Epithelial cell of proximal tubule (primary cell): ENCODE measurements at places on chromosomes 1 and 21. TPM values are rescaled to one million over a fixed set of nuclear protein-coding genes. Genes with fewer than 3 reads are reported as not detected.

Gene L1TD1
- 1.0 and 1.1 TPM in 2 replicates for total RNA-seq

Gene KPRP
- total RNA-seq: not detected in 2 replicates

Gene TEX38
- total RNA-seq: not detected in 2 replicates

Gene ANGPTL1
- not detected in 2 replicates for total RNA-seq

Gene RIMS3
- 1.8 and 4.2 TPM in 2 replicates for total RNA-seq

Gene TNFAIP8L2
- total RNA-seq: not detected in 2 replicates

Gene MEX3A
- total RNA-seq: 14.8 and 19.0 TPM in 2 replicates
